ENCODE measurements at places on chromosomes 13 and 19.

DNA sequence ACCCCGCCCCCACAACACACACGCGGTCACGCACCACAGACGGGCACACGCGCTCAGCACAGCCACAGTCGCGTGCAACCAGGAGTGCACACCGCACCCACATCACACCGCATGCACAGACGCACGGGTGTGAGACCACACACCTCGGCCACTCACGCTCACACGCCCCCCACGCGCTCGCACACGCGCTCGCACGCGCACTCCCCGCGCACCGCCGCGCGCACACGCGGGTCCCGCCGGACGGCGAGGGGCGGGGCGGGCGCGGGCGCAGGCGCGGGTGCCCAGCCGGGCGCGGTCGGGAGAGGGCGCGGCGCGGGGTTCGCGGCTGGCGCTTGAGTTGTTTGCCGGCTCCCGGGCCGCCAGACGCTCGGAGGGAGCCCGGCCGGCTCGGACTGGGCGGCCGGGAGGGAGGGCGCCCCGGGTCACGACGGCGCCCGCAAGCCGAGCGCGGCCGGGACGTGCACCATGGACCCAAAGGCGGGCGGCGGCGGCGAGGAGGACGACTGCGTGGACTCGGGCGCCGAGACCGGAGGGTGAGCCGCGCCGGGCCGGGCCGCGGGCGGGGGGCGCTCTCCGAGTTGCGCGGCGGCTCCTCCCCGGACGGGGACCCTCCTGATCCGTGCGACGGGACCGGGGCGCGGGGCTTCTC is at the start of gene FAM124A:
Gene FAM124A (plus strand): TSS at position 362 of the 649 bp plus-strand sequence. CDS start 104 bp downstream, at position 466.
- peak; percentile 3 for DNase-seq

GRCh38 chr13:106373304-106373988 is 162.0 kb downstream of the EFNB2 start:
- no peak for DNase-seq

DNA sequence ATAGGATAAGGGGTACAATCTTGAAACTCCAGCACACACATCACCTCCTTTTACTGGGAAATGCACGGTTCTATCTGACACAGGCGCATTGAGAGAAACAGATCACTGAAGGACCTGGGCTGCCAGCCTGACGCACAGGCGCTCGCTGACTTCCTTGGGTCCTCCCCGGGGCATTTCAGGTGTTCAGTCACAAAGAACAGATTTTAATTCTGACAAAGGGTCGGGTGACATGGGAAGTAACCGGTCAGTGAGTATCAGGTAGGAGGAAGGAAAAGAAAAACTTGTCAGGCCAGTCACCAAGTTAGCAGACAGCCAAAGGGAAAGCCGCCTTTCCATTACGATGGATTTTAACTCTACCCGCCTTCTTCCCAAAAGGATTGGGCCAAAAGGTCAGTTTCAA is 39.6 kb downstream of the INSR start:
- DNase-seq, result no peak

DNA sequence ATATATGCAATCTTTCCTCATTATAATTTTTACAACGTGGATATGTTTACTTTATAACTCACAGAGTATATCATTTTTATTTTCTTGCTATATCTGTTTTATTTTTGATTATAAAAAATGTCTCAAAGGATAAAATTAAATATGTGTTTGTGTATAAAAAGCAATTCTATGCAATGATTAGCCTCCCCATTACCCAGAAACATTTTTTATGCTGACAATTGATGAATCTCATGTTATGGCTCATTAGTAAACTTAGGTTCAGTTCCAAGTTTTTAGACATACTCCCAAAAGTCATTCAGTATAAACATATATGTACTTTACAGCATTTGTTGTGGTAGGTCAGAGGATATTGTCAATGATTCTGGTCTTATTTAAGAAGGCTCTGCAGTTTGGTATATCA is 540.1 kb upstream of the SPRY2 start:
- DNase-seq, result no peak

- DNase-seq, result no peak
These were observed 37.3 kb downstream of the ENOX1 start for GRCh38 chr13:43749503-43749902.

DNA sequence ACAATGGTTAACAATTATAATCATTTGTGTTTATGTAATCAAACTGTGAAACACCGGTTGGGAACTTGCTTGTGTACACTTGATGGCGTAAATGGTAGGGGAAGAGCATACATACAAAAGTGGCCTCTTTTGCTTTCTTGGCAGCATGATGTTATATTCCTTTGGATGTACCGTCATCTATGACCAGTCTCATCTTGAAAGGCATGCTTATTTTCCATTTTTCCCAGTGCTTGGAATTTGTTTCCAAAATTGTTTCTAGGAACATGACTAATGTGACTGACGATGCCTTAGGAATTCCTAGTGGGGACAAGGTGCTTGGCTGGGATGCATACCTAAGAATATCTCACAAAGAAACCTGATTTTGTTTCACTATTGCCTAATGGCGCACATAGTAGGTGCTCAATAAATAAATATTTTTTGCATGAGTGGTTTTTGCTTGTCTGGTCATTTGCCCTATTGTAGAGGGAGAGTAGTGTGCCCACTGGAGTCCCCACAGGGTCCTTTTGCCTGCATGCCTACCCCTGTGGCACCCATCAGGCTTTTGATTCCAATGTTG is 45.5 kb downstream of the SAE1 start:
- no peak for DNase-seq

DNA sequence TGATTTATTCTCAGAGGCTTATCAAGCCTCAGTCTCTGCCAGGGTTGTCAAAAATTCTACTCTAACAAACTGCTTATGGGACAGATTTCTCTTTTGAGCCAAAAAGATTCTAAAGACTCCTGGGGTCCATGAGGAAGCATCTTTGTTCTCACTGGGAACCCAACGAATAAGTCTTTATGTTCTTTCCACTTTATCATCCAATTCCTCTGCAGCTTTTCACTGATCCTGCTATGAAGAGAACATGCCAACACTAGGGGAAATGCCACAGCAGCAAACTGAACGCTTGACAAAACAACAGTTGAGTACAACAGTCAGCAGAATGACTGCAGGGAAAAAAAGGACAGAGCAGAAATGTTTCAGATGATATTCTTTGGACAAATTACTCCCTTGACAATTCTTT is 22.2 kb downstream of the DCLK1 start:
- DNase-seq, result no peak

DNA sequence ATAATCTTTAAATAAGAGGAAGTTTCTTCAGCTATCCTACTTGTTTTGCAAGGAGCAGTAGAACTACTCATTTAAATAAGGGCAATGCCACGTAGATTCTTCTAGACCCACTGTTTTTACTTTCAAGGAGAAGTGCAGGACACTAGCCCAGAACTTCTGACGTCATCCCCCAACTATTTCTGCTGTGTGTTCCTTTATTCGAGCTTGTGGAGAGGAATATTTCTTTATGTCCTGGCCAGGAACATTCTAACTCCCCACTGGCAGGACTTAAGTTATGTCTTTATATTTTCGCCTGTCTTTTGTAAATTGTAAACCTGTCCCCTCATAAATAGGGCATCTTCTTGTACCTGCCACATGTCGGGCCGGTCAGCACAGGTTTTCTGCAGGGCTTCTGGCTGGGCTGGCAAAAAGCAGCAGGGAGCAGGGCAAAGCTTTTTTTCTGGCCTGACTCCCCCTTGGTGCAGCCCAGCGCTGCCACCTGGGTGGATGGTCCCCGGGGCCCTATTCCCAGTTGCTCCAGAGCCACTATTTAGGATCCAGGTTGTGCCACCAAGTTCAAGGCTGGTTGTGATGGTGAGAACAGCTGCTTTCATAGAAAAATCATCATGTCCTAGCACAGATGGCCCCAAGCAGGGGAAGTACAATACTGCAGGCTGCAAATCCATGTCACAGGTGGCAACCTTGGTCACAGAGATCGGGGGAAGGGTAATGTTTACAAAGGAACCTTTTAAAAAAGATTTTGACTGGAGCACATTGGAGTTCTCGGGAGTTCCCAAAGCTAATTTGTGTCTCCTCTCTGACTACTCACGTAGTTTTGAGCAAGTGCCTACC is 1.8 kb downstream of the MBNL2 start:
- DNase-seq, result no peak

DNA sequence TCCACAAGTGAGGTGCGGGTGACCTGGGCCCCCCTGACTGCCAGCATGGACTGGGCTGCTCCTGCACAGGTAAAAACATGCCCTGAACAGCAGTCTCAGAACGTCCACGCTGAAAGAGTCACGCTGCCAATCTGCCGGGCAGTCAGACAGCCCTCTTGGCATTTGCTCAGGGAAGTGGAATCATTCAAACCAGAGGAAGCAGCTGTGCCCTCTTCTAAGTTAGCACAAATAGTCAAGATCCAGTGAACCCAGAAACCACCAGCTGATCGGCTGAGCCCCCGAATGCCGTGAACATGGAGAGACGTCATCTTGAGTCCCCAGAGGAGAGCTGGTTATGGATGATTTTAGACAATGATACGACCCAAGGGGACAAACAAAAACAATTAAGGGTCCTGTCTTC is 34.4 kb downstream of the KLF2 start:
- DNase-seq, result no peak

DNA sequence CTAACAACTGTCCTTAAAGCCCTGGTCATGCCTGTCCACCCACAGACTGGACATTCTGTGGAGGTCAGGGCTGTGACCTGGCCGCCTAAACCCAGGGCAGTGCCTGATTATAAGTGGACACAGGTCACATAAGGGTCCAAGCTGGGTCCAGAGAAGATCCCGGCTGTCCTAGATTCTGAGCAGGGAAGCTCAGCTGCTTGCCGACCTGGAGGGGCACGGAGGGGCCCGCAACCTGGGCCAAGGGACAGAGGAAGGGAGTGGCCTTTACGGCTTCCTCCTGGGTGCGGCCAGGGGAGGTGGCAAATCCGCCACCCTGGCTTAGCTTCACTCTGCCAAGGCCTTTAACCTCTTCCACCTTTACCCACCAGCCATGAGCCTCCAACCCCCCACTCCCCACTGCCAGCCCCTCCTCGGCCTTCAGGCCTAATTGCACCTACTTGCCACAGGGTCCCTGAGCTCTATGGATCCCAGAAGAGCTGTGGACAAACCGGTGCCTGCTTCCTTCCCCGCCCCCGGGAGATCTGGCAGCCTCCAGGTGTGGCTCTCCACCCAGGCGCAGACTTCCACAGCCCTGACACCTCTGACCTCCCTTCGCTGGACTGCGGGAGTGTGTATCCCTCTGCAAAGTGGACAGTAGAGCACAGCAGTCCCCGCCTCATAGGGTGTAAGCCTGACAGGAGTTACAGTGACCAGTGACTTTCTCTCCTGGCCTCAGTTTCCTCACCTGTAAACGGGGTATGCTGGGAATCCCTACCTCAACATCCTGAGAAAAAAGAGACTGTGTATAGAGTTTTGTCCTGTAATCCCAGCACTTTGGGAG is 1.7 kb downstream of the CD320 start:
- no peak for DNase-seq

GRCh38 chr13:112177450-112178288 is 110.7 kb downstream of the SOX1 start:
- no peak for DNase-seq

GRCh38 chr13:53513226-53513625 is 484.6 kb downstream of the OLFM4 start:
- no peak for DNase-seq

DNA sequence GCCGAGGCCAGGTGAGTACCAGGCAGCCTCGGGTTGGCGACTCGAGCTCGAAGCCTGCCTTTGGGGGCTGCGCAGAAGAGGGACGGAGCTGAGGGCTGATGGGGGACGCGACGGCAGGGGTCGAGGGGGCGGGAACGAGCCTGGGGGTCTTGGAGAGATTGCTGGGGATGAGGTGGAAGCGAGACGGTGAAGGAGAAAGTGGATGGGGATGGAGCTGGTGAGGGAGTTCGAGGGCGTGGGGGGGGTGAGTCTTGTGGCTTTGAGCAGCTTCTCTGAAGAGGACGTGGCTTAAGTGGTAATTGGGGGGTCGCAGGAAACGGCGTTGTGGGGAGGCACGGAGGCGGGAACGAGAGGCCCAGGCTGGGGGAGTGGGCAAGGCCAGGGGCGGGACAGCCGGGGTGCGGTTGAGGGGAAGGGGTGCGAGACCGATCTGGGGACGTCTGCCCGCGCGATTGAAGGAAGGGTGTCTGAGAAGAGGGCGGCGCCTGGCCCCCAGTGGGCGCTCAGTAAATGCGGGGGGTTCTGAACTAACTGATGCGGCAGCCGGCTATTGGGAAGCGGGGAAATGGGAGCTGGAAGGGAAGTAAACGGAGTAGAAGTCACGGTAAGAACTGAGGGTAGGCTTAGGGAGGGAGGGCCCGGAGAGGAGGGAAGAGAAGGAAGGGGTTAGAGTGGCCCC is 426 bp downstream of the MYO9B start:
- no peak for DNase-seq

DNA sequence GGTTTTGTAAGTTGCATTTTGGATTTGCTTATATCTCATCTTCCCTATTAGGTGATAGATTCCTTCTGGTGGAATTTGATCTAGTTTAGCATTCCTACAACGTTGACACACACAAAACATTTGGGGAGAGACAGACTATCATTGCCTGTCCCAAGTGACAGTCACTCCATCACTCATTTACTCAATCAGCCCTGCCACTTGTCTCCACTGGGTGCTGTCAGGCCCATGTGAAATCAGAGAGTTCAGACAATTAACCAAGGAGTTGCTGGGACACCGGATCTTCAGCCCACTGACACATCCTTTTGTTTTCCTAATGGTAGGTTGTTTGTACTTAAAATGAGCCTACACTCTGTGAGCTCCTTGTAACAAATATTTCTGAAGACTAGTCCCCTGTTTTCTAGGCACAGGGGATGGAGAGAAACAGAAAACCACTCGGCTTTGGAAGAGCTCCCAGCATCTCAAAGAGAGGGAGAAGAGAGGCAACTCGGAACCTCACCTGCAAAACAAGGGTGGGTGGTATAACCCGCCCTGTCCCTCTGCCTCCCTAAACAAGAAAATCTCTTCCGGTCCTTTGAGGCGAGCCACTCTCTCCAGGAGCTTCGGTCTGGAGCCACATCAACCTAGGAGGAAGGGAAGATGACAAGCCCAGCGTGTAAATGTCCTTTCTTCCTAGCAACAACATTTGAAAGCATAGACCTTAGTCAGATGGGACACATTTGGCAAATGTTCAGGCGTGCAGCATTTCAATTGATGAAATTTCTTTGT is 440.9 kb upstream of the KLF12 start:
- DNase-seq, result no peak

DNA sequence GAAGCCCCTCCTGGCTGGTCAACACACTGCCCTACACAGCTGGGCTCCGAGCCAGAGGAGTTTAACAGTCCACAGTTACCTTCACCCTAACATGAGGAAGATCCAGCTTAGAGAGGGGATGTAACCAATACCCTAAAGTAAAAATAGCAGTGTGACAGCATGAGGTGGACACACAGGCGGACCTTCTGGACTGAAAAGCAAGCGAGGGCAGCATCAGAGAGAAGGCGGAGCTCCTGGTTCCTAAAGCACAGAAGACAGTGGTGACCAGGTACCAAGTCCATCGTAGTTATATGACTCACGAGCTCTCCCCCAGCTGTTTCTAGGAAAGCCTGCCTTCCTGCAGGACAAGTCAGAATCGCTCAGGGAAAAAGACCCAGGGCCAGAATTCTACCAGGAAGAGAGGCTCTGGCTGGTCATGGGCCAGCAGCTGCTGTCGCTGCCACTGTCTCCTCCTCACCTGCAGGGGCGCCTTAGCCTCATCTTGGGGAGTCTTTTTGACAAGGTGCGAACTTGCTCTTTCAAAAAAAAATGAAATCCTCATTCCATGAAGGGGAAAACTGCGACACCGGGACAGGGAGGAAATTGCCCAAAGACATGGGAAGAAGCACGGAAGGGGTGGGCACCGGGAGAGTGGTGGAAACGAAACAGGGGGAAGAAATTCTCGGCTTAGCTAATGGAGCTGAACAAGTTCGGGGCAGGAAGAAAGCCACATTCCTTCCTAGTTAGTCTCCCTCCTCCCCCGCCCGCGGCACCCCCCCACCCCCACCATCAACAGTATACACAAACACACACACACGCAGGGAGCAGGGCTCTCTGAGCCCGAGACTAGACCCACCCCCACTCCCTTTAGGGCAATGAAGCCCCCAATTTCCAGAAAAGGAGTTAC is 1.7 kb downstream of the ELL start:
- no peak for DNase-seq
